ENCODE measurements at places on chromosomes 5 and 9. TPM values are rescaled to one million over a fixed set of nuclear protein-coding genes. Genes with fewer than 3 reads are reported as not detected.

PDLIM4 gene
- not detected for total RNA-seq

CCDC180 gene
- 9.1 TPM for total RNA-seq

BTF3 gene
- 585 TPM for total RNA-seq

TAL2 gene
- not detected for total RNA-seq

CSF1R gene
- total RNA-seq, result not detected

GRCh38 chr5:175606409-175606808 is 51.5 kb upstream of the HRH2 start:
- no peaks in the 10 kb centered on the region for H3K27me3 ChIP-seq
- no peak overlapping the region for H3K4me3 ChIP-seq
- H3K27ac ChIP-seq, result no peak overlapping the region
- DNase-seq, result no peak

DNA sequence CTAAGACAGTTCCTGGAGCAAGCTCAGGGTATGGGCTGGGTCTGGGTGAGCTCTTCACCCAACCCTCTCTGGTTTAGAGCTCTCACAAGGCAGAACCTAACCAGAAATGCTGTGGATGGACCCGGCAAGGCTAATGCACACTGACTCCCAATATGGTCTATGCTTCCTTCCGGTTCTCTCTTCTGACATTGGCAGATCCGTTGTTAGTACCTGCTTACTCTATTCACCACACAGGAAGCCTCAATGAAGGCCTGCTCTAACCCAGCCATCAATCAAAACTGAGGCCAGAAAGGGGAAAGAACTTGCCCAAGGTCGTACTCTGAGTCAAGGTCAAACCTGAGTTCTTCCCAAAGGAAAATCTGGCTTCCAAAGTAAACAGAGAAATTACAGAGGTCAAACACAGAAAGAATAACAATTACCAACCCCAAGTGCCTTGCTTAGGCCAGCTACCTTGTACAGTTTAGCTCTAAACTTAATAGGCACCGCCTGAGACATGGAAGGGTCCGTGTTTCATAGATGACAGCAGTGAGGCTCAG is 46.0 kb upstream of the AKNA start:
- H3K36me3 ChIP-seq, result no peaks in the 10 kb centered on the region
- peaks cover 6% of the 10 kb centered on the region for H3K4me1 ChIP-seq
- H3K27me3 ChIP-seq, result no peaks in the 10 kb centered on the region
- DNase-seq, result no peak

DNA sequence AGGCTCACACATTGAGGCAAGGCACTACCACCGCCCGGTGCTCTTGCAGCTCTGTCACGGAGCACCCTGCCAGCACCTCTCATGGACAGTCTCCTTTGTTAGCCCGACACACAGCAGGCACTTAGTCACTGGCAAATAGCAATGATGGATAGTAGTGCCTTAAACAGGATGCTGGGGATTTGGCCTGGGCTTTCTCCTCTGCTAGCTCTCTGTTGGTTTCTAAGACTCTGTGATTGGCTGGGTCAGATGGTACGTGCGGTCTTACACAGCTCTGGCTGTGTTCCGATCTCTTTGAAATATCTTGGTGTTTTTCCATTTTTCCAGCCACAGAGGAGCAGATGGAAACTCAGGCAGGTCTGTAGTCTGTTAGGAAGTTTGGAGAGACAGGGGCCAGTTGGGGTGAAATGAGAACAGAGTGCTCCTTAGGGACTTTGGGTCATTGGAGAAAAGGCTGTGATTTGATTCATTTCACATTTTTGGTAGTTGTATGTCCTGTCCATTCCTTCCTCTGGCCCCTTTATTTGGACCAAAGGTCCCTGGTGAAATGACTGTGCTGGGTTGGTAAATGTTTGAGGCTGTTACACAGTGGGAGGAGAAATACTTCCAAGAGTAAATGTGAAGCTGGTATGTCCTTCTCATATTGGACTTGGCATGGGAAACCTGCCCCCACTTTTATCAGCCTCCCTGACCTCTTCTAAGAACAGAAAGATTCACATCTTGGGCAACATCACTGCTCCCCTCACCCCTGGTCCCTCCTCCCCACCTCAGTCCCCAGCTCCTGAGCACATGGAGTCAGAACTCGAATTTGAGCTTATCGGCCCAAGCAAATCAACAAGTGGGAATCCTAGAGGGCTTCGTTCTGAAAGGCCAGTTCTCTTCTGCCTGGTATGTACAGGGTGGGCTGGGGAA is 3.4 kb downstream of the SMIM3 start:
- no peak for DNase-seq
- no peak overlapping the region for H3K4me3 ChIP-seq
- H3K4me1 ChIP-seq, result peaks cover 39% of the 10 kb centered on the region
- H3K27ac ChIP-seq, result no peak overlapping the region

DNA sequence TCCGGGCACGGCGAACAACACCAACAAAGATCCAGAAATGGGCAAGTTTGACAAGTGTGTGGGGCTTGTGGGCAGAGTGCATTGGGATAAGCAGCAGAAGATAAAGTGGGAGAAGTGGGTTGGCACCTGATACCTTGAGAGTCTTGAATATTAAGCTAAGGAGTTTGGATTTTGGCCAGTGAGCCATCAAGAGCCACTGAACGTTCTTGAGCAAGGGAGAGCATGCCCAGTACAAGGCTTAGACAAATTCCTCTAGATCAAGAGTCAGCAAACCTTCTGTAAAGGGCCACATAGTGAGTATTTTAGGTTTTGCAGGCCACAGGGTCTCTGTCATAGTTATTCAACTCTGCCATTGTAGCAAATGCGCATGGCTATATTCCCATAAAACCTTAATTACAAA is 26.6 kb upstream of the TRMT10B start:
- H3K36me3 ChIP-seq, result no peaks in the 10 kb centered on the region
- no peak overlapping the region for H3K4me3 ChIP-seq
- peaks cover 4% of the 10 kb centered on the region for H3K27me3 ChIP-seq
- H3K27ac ChIP-seq, result no peak overlapping the region

DNA sequence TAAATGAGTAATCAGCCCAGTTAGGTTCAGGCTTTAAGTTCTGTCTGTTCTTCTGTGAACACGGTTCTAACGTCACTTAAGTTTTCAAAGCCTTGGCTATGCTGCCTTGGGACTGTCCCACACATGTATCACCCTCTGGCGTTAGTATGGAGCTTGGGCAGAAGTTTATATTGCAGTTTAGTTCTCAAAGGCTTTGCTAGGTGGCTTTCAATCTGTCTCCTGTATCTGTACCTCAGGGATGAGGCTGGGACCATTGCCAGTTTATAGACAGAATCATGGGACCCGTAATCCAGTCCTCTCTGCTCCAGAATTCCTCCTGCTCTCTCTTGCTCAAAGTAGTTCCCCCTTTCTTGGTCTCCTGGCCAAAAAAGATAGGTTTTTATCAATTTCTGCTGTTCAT is 12.1 kb downstream of the C9orf40 start:
- H3K27me3 ChIP-seq, result no peaks in the 10 kb centered on the region
- H3K4me3 ChIP-seq, result no peak overlapping the region
- DNase-seq, result no peak
- H3K36me3 ChIP-seq, result no peaks in the 10 kb centered on the region
- H3K27ac ChIP-seq, result no peak overlapping the region
- no peaks in the 10 kb centered on the region for H3K4me1 ChIP-seq

ZNF474 gene
- total RNA-seq, result 0.20 TPM

MSANTD3 gene
- 5.9 TPM for total RNA-seq

GRCh38 chr9:136618580-136619547 is 43.9 kb upstream of the EGFL7 start:
- no peak for DNase-seq
- H3K36me3 ChIP-seq, result no peaks in the 10 kb centered on the region
- no peaks in the 10 kb centered on the region for H3K27me3 ChIP-seq
- no peak overlapping the region for H3K4me3 ChIP-seq
- H3K27ac ChIP-seq, result no peak overlapping the region

DNA sequence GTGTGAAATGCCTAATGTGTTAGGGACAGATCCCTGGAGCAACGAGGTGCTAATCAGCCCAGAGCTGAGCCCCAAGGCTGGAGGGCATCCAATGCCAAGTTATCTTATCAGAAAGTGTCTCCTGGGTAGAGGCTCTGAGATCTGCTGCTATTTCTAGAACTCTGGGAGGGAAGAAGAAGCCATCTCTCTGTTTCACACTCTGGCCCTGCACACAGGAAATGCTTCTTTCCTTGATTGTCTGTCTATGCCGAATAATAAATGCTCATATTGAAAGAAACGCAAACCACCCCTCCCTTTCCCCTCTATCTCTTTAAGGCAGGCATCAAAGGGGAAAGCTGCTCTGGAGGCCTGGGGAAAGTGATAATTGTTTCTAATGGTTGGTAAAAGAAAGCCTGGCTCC is 166.7 kb downstream of the PAPPA start:
- H3K27ac ChIP-seq, result no peak overlapping the region
- no peaks in the 10 kb centered on the region for H3K36me3 ChIP-seq
- no peak overlapping the region for H3K4me3 ChIP-seq
- DNase-seq, result no peak
- H3K4me1 ChIP-seq, result no peaks in the 10 kb centered on the region

GRCh38 chr5:175868348-175868723 is 3.0 kb upstream of the CPLX2 start:
- no peak overlapping the region for H3K4me3 ChIP-seq
- H3K27ac ChIP-seq, result no peak overlapping the region
- peaks cover 5% of the 10 kb centered on the region for H3K27me3 ChIP-seq
- DNase-seq, result no peak
- H3K36me3 ChIP-seq, result no peaks in the 10 kb centered on the region

IL3 gene
- not detected for total RNA-seq

DNA sequence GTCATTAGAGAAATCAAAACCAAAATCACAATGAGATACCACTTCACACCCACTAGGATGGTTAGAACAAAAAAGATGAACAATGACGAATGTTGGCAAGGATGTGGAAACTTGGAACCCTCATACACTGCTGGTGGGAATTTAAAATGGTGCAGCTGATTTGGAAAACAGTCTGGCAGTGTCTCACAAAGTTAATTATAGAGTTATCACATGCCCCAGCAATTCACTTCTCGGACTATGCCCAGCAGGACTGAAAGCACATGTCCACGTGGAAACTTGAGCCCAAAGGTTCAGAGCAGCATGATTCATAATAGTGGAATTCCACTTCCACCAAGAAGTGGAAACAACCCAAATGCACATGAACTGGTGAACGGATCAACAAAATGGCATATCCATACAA is 85.0 kb upstream of the HRH2 start:
- no peaks in the 10 kb centered on the region for H3K27me3 ChIP-seq
- H3K4me1 ChIP-seq, result no peaks in the 10 kb centered on the region
- H3K36me3 ChIP-seq, result no peaks in the 10 kb centered on the region
- no peak overlapping the region for H3K4me3 ChIP-seq
- no peak overlapping the region for H3K27ac ChIP-seq

MROH2B gene
- not detected for total RNA-seq

GRCh38 chr9:116190637-116191396 is 37.2 kb downstream of the PAPPA start:
- H3K4me3 ChIP-seq, result no peak overlapping the region
- DNase-seq, result no peak
- no peak overlapping the region for H3K27ac ChIP-seq
